Thymus (tissue), 14 donors: ENCODE measurements at places on chromosomes 6 and 20.
A peak's percentile ranks its signal among the peaks of the same experiment; 100 is the strongest.

- DNase-seq: no peak
These were observed 59.5 kb downstream of the ZMYND8 start for GRCh38 chr20:47296950-47297349.

- no peak for DNase-seq
These were observed 38.7 kb upstream of the THEMIS start for GRCh38 chr6:127939442-127940066.

- DNase-seq: no peak
These were observed 47.1 kb upstream of the PIM1 start for GRCh38 chr6:37122861-37123260.

DNA sequence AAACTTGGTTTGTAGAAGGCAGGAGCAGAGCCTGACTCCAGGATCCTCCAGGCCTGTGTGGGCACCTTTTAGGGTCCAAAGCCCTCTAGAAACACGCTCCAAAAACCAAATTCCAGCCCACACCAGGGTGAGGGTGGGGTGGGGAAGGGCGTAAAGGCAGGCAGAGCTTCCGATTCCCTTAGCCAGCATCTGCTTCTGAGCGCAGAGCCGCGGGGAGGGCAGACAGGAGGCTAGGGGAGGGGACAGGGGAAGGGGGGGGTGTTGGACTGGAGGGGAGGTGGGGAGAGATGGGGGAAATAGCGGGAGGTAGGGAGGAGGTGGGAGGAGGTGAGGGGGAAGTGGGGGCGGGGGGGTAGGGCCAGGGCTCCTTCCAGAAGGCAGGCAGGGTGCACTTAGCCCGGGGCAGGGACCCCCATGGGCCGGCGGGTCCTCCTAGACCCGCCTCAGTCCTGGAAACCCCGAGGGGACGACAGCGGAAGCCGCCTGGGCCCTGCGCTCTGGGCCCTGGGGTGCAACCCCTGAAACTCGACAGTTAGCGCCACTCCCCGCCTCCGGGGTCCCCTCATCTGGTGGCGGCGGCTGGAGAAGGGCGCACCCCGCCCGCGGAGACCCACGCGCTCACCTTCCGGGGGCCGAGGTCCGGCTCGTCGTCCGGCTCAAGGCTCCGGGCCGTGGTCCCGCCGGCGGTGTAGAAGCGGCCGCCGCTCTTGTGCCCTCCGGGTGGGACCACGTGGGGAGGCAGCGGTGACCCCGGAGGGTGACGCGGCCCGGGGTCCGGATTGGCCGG, 22.0 kb upstream of the FRMD1 start:
- no peak for DNase-seq

DNA sequence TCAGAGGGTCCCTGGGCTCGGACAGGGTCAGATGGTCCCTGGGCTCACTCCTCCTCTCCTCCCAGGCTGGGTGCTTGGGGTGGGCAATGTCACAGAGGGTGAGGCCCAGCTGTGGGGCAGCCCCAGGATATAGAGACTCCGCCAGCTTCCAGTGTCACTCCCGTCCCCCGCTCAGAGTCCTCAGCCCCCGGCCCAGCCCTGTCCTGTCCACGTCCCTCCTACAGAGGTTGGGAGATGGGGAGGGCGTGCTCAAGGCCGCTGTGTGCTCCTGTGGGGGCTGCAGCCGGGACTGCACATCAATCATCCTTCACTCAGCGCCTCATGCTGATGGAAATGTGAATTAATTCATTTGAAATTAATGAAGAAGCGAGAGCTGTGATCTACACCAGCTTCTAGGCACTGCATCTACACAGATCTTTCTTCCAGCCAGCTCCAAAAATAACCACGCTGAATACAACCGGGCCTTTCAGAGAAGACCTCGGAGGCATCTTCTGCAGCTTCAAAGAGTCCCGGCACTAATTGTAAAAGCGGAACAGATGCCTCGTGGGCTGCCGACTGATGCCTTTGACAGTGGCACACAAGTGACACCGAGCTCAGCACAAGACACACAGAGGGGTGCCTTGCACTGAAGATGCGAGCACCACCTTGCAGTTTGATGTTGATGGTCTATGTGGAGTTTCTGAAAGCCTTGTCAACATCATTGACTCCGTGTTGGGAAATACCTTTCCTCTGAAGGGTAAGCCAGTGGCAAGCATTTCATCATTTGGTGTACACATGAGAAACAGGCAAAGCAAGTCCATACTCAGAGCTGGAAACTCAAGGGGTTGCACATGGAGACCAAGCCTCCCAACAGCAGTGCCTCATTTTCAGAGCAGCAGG, 39.3 kb downstream of the DACT2 start:
- DNase-seq: no peak

DNA sequence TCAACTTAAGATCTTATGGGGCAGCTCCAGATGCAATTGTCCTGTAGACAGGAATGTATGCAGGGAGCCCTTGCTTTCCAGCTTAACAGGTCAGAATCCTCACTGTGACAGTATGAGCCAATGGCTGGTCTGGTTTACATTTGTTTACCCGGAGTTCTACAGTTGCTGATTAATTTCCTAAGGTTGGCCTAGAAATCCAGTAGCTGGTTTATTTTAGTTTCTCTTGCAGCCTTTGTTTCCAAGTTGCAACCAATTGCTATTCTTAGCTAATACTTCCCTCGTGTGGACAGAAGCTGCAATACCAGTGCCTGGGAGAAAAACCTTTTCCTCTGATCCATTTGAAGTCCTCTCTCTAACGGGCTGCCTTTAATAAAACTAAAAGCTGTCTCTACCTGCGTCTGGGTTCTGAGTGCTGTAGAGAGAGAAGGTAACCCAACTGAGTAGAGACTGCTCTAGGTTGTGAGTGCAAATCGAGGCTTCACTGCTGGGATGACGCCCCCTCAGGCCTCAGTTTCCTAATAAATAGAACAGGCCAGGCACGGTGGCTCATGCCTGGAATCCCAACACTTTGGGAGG, 45.9 kb downstream of the ZNF217 start:
- peak; percentile 14 for DNase-seq
